H7 (cell line): ENCODE measurements at places on chromosomes 3 and 15. TPM values are rescaled to one million over a fixed set of nuclear protein-coding genes. Genes with fewer than 3 reads are reported as not detected.
A peak's percentile ranks its signal among the peaks of the same experiment; 100 is the strongest.

QTRT2 gene
- 30.3 and 35.4 TPM in 2 replicates for total RNA-seq

RLBP1 gene
- 0.15 TPM in 1 of 2 replicates, not detected in the other for total RNA-seq

KLHL40 gene
- not detected in 2 replicates for total RNA-seq

SLITRK3 gene
- total RNA-seq = 0.04 and 0.07 TPM in 2 replicates

RIOX2 gene
- 12.8 and 14.6 TPM in 2 replicates for total RNA-seq

MDFIC2 gene
- total RNA-seq = not detected in 2 replicates

FAM81A gene
- 0.07 and 0.21 TPM in 2 replicates for total RNA-seq

GALNT15 gene
- 0.67 TPM in 1 of 2 replicates, not detected in the other for total RNA-seq

SLCO2A1 gene
- total RNA-seq = 0.33 and 2.4 TPM in 2 replicates

SPTBN5 gene
- 0.17 and 0.55 TPM in 2 replicates for total RNA-seq

SLC28A2 gene
- total RNA-seq = 0.15 TPM in 1 of 2 replicates, not detected in the other

IL17RD gene
- total RNA-seq = 31.6 and 33.4 TPM in 2 replicates

TRH gene
- 0.41 and 0.59 TPM in 2 replicates for total RNA-seq

PLCH1 gene
- 5.2 and 6.3 TPM in 2 replicates for total RNA-seq

GRK7 gene
- total RNA-seq = 0.04 TPM in 1 of 2 replicates, not detected in the other

DUSP7 gene
- total RNA-seq = 19.5 and 21.7 TPM in 2 replicates

DLL4 gene
- 0.26 TPM in 1 of 2 replicates, not detected in the other for total RNA-seq

- DNase-seq = no peak
Observed at GRCh38 chr3:181458857-181459256, 252.9 kb upstream of the SOX2 start.

DNA sequence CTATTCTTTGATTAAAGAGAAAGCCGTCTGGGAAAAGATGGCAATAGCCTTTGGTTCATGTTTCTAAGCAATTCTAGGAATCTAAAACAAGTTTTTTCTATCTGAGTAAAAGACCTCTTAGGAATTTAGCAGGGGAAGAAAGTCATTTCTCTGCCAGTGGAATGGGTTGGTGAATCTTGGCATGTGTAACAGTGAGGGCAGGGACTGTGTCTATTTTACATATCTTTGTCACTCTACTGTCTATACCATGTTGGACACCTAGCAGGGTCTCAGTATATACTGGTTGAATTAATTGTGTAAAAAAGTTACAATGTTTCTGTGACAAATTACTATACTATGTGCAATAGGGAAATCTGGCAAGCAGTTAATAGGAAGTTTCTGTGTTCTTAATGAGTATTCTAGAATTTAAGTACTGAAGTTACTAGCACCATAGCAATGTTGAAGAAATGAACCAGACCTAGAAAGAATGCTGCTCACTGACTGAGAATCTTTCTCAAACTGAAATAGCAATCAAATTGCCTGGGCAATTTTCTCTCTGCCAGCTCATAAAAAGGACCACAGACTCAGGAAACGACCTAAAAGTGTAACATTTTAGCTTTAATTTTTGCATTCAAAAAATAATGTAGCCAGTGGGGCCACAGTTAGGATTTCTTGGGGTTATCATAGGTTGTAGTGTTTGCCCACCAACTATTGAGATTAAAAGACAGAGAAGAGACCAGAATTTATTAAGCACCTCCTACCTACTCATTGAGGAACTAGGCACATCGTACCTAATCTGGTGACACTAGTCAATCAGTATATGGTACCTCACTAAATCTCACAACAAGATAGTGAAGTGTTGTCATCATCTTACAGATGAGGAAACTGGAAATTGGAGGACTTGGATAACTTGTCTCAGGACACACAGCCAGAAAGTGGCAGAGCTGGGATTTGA lies 56.2 kb upstream of the LEKR1 start:
- DNase-seq = no peak

- peak; percentile 67 for DNase-seq
Observed at GRCh38 chr3:48240000-48240963, 622 bp upstream of the ZNF589 start.

GRCh38 chr3:50524746-50525145 lies 21.3 kb upstream of the CACNA2D2 start:
- DNase-seq = no peak

- peak; percentile 70 for DNase-seq
Observed at GRCh38 chr3:187669675-187670504, at the start of gene SST. Gene SST, minus strand, starts transcription at chr3:187670394. Its CDS starts 103 bp downstream, at chr3:187670291.

DNA sequence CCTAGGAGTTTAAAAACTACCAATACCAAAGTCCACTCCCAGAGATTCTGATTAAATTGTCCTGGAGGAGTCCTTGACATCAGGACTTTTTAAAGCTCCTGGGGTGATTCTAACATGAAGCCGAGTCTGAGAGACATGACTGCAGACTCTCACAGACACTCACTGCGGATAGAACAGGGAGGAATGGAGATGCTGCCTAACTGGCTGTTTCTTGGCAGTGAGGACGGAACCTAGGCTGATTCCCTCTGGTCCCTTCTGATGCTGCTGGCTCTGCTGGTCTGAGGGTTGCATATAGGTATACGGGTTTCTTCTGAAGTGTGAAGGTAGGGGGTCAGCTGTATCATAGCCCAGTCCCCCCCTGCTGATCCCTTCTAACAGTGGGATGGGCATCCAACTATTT lies 1.3 kb upstream of the HRG start:
- no peak for DNase-seq

DNA sequence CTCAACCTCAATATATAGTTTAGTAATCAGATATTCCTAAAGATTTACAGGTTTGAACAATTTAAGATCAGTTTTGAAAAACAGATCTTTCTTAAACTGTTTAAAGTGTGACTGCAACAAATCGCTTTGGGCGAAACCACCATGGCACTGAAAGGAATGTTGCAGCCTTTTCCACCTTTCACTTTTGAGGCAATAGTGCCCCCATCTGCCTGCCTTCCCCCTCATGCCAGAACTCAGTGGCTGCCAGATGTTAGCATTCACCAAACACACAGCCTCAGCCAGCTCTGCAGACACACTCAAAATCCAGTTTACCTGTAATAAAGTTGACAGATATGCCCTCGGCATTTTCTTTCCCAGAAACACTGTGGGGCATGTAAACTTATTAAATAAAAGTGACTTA lies 3.3 kb downstream of the LYSMD4 start:
- DNase-seq = peak; percentile 78

- no peak for DNase-seq
Observed at GRCh38 chr15:98650417-98651035, 2.2 kb downstream of the IGF1R start.

DNA sequence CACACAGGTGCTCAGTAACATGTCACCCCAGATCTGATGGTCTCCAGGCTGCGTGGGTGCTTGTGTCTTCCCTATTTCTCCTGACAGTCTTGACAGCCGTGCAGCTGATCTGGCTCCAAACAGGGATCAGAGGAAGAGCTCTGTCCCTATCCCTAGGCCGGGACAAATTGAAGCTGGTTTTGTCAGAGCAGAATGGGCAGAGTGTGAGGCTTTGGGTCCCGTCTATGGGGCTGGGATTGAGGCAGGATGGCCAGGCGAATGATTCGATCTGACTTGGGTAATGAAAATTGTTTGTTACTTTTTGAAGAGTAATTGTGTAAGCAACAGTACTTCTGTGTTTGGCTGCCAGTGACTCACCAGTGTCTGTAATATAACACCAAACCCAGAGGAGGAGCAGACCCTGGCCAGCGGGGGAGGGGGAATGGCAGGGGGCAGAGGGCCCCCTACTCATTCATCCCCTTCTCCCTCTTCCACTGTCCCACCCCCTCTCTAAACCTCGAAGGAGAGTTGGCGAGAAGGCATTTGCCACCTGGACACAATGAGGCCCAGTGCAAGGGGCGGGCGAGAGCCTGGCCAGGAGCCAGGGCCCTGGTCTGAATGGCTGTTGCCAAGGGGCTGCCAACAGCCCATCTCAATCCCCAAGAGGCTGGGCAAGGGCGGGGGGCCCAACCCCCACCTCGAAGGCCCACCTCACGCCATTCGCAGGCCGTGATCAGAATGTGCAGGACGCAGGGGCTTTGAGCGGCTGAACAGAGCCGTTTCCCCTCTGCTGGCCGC lies 4.9 kb upstream of the MAGEF1 start:
- DNase-seq = peak; percentile 80

DNA sequence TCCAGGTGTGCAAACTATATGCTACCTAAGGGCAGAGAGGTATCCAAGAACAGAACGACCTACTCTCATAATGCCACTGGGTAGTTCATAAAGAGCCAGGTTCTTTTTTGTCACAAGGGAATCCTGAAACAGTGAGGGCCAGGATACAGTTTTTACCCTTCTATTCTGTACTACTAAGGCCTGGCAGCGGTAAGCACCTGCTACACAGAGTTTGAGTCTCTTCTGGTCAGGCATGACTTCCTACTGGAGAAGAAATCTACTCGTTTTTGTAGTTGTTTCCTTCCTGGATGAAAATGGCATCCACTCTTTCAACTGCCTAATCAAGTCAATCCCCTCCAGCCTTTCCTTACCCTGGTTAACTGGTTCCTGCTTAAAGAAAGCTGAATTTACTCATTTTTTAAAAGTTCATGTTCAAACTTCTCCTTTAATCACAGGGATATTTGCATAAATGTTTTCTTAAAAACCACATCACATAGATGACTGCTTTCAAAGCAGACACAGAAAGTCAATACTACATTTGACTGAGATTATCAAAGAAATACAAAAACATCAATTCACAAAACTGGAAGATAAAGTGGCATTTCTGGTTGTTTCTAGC lies 40.0 kb downstream of the MAP4 start:
- DNase-seq = no peak

- DNase-seq = no peak
Observed at GRCh38 chr15:74352393-74352910, 15.0 kb downstream of the CYP11A1 start.

DNA sequence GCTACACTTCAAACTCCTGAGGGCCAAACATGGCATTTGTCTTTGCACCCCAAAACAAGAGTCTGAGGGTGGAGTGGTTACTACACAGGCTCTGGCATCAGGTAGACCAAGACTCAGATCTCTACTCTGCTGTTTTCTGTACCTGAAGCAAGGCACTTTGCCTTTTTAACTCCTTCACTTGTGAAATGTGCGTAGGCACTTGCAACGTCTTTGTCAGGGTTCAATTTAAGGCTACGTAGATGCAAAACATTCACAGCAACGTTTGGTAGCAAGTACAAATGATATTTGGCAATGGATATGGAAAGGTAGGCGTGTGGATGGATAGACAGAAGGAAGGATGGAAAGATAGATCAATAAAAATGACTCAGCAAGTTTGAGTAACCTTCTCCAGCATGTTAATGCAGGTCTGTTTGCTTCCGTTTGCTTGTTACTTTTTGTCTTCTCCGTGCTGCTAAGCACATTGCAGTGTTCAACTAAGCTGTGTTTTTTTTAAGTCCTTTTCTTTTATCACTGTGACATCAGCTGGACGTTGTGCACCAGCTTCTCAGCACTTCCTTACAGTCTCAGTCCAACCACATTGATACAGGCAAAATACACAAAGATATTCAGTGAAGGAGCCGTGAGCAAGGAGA lies 100.7 kb downstream of the LRTM1 start:
- no peak for DNase-seq

DNA sequence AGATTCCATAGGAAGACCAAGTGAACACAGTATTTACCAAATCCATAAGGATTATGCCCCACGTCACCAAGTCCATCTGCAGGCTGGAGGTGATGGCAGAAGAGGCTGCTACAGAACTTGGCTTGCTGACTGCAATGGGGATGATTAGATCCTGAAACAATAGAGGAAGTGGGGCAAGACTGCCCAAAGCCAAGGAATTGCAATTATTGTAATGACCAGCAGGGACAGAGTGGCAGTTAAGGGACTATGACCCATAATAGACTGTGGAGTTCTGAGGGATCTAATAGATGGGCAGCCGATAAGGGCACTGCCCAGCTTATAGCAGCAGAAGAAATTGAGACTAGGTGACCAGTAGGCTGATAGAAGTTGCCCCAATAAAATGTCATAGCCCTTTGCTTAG lies 108.4 kb downstream of the MINAR1 start:
- DNase-seq = no peak

DNA sequence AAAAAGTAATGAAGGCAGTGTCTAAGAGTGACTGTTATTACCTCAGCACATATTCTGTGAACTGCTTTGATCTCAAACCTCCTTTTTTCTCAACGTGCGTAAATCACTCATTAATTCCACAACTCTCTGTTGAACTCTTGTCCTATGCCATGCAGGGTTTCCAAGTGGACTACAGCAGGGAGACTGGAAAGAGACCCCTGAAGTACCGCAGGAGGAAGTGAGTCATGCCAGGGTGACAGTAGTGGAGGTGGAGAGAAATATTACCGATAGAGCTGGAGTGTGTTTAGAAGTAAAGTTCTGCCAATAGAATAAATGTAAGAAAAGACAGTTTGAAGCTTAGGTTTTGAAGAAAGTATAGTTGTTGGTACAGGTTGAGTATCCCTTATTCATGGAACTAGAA lies 908.9 kb downstream of the ROBO1 start:
- no peak for DNase-seq

- DNase-seq = no peak
Observed at GRCh38 chr3:155302481-155302880, 9.0 kb upstream of the STRIT1 start.

GRCh38 chr15:86855307-86856291 lies 775.9 kb downstream of the AGBL1 start:
- no peak for DNase-seq

DNA sequence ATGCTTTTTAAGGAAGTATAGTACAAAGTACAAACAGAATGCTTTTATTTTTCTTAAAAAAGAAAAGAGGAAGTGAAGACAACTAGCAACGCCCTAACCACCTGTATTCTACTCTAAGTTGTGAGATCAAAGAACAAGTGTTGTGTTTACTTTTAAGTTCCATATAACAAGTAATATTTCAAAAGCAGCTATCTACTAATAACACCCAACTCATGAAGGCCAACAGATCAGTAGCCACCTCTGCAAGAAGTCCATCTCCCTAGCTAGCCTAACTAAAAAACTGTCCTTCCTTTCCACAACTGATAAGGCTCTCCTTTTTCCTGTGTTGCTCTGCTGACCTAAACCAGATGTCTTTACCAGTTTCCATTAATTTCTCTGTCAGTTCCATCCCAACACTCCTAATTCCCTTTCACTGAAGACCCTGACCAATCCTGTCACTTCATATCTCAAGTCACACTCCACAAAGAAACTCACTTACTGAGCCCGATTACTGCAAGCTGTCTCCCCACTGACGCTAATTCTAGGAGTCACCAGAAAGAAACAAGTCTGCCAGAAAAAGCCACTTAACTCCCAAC lies 26.9 kb downstream of the PHC3 start:
- DNase-seq = no peak

DNA sequence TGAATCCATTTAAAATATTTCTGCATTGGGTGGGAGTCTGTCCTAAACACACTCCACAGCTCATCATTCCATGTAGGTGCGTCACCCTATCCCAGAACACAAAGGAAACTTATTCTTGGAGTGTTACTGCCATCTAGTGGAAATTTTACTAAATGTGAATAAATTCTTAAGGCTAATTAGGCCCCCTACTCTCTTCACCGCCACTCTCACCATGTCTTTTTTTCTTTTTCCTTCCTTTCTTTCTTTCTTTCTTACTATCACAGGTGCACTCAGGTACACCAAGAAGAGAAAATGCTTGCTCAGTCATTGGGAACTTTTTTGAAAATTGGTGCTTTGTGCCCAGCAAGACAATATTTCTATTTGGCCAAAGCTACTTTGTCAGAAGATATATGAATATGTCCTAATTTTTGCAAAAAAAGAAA lies 26.4 kb upstream of the ATP8B4 start:
- DNase-seq = peak; percentile 45
